Activated naive CD8-positive, alpha-beta T cell treated with anti-CD3 and anti-CD28 coated beads, Interleukin-2, amount 50 U/mL, for 16 hours (primary cell): ENCODE measurements at places on chromosomes 5 and 9.

DNA sequence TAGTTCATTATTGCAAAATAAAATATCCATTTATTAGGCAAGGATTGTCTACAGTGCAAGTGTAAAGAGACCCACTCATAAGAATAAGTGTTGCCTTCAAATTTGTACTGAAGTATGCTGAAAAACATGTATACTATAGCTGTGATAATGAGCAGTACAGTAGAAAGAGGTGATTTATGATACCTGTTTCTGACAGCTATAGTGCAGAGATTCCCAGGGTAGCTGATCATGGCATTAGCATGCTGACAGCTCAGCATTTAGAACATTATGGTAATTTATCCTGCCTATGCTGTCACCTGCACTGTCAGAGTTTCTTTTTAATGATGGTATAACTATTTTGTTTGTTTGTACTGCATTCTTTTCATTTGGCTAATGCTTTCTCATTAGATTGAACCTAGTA is 177.6 kb upstream of the TLX3 start:
- no peak for DNase-seq

DNA sequence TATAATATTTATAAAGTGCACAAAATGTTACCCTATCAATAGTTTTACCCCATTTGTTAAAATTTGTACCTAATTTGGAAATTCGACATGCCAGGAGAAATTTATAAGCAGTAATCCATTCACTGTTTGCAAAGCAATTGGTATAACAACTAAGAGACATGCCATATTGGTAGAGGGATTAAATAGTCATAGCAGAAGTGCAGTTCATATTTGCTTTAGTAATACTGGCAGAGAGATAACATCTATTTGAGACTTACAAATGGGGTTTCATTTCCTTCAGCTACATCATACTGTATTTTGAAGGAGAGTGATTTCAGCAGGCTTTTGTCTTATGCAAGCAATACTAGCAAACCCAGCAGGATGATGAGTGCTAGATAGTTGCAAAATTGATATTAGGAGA is 610.4 kb upstream of the CDH10 start:
- DNase-seq, result no peak

GRCh38 chr5:172647352-172648012 is 6.4 kb downstream of the NEURL1B start:
- DNase-seq, result no peak

DNA sequence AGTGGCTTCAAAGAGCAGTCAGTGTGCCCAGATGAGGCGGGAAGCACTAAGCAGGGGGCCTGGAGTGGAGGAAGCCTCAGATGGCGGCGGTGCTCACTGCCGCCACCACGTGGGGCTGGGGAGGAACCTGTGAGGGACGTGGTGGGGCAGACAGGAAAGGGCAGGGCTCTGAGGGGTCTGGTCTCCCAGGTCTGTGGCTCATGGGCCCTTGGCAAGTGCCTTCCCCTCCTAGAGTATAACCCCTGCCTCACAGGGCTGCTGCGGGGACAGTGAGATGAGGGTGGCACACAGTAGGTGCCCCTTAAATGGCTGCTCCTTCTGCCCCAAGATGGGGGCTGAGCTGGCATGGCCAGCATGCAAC is 26.6 kb downstream of the NR5A1 start:
- no peak for DNase-seq
